ENCODE measurements at places on chromosomes 12 and 14.

DNA sequence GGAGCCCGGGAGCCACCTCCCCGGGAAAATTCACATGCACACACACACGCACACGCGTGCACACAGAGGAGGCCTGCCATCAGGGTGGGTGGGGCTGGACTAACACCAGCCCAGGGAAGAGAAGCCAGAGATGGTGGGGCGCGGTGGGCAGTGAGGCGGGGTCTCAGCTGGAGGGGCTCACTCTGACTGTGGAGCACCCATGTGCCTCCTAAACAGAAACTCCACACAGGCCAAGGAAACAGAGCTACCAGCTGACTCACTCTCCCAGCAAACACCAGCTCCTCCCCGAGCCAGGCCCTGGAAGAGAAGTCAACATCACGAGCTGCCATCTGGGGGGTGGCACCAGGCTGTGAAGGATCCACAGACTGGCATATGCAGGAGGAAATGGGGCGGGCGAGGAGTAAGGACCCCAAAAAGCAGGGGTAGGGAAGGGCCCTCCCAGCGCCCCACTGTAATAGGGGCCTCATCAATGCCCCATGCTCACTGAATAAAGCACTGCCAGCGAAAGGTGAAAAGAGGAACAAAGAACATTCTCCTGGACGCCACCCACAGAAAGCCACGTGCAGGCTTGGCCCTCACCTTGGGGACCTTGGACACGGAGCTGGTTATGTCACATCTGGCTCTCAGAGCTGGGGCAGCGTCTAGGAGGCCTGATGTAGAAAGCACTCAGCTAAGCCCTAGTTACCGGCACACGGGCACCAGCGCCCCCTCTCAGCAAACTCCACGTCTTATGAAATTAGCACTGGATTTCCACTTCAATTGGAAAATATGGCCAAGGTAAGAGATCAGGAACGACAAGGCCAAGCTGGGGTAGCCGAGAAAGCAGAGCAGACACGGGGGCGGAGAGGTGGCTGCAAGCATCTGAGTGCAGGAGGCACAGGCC lies 8.4 kb upstream of the INF2 start:
- DNase-seq, result no peak

DNA sequence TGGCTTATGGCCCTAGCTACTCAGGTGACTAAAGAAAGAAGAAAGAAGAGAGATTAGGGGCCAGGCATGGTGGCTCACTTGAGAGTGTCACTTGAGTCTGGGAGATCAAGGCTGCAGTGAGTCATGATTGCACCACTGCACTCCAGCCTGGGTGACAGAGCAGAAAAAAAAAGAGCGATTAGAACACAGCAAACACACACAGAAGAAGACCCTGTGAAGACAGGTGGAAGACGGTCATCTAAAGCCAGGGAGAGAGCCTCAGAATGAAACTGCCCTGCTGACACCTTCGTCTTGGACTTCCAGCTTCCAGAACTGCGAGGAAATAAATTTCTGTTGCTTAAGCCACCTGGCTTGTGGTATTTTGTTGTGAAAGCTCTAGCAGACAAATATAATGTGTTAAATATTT lies 17.5 kb upstream of the PPP1CC start:
- DNase-seq, result no peak

- no peak for DNase-seq
Observed at GRCh38 chr12:51818566-51819300, 29.8 kb downstream of the FIGNL2 start.

DNA sequence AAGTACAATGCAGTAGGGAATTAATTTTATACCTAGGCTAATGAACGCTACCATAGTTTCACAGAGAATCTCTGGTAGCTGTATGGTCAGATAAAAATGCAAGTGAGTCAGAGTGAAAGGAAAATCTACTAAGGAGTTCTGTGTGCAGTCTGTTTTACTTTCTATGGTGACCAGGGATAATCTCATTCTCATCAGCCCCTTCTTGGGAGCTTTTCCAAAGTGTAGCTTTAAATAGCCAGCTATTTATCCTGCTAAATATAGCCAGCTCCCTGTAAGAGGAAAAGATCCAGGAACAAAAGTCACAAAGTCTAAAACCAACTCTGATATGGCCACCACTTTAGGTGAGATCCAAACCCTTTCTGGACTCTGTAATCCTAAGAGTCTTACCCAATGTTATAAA lies 75.5 kb downstream of the TMEM116 start:
- DNase-seq, result no peak

DNA sequence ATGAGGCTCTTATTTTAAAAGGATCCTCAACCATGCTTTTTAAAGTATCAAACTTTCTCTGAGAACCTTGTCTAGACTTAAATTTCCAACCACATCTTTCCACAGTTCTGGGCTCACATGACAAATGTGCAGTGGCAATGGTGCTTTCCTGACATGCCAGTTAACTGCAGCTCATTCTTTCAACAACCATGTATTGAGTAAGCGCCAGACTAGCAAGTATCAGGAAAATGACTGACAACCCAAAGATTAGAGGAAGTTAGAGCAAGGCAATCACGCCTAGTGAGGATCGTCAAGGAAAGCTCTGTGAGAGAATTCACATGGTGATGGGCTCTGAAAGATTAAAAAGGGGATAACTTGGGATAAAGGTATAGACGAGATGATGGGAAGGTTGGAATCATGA lies 35.8 kb downstream of the FLVCR2 start:
- no peak for DNase-seq

Data from DMS153 (cell line).